GM12878 (cell line): ENCODE measurements at places on chromosomes 7 and 10. TPM values are rescaled to one million over a fixed set of nuclear protein-coding genes. Genes with fewer than 3 reads are reported as not detected.

DNA sequence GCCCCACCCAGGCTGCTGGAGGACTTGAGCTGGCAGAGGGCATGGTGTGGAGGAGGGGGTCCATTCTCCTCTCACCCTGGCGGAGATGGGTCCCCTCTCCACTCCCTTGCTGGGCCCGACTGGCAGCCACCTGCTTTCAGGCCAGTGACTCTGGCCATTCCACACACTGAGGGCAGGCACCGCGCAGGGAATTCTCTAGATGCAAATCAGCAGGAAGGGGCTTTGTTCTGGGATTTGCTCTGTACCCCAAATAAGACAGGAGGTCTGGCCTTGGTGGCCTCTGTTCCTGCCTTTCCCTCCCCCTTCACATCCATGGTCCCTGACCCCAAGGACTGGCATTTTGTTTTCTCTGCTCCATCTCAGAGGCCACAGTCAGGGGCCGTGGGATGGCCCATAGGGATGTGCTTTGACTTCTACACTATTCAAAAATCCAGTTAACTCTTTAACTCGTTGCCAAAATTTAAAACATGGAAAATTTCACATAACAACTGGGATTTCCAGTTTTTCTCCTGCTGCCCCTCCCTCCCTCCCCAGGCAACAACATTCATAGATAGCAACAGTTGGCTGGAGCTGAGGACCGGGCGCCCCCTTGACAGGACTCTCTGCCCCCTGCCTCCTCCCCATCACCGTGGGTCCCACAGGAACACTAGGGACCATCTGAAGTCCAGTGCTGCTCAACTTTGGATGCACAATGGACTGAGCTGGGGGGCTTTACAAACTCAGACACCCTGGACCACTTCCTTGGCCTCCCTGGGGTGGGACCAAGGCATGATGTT lies 33.9 kb downstream of the PPIF start:
- no peak overlapping the region for H3K4me3 ChIP-seq
- H3K36me3 ChIP-seq, result no peaks in the 10 kb centered on the region
- H3K27me3 ChIP-seq, result no peaks in the 10 kb centered on the region
- H3K4me1 ChIP-seq, result no peaks in the 10 kb centered on the region

GRCh38 chr7:37832194-37832593 lies 16.2 kb upstream of the NME8 start:
- H3K36me3 ChIP-seq, result no peaks in the 10 kb centered on the region
- H3K27ac ChIP-seq, result no peak overlapping the region
- H3K4me1 ChIP-seq, result peaks cover 4% of the 10 kb centered on the region; the same call in 1 of the 2 replicates
- no peaks in the 10 kb centered on the region for H3K27me3 ChIP-seq
- no peak for DNase-seq

GRCh38 chr7:69864274-69864673 lies 266.0 kb downstream of the AUTS2 start:
- H3K27ac ChIP-seq, result no peak overlapping the region
- no peak overlapping the region for H3K4me3 ChIP-seq
- no peaks in the 10 kb centered on the region for H3K36me3 ChIP-seq
- peaks cover 15% of the 10 kb centered on the region; the same call in 1 of the 2 replicates for H3K4me1 ChIP-seq
- DNase-seq, result no peak

DNA sequence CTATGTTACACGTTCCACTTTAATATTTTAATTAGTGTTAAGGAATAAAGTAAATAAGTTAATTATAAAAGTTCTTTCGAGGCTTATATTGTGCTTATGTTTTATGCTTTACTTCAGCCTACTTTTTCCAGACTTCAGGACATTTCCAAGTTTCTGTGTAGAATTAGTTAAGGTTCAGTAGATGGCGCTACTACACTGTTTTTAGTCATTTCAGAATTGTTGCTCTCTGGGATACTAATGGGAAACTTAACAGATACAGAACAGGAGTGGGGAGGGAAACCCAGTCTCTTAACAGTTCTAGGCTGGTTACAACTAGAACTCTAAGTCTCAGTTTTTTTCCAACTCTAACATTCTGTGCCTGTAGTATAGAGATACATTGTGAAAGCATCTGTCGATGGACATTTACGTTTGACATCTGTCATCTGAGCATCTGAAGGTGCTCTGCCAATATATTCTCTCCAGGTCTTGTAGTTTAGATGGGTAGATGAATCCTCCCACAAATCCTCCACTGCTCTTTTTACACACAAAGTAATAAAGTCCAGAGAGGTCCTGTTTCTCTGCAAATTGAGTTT lies 56.8 kb upstream of the FAM171A1 start:
- no peak overlapping the region for H3K27ac ChIP-seq
- DNase-seq, result no peak
- no peak overlapping the region for H3K4me3 ChIP-seq
- no peaks in the 10 kb centered on the region for H3K36me3 ChIP-seq

DNA sequence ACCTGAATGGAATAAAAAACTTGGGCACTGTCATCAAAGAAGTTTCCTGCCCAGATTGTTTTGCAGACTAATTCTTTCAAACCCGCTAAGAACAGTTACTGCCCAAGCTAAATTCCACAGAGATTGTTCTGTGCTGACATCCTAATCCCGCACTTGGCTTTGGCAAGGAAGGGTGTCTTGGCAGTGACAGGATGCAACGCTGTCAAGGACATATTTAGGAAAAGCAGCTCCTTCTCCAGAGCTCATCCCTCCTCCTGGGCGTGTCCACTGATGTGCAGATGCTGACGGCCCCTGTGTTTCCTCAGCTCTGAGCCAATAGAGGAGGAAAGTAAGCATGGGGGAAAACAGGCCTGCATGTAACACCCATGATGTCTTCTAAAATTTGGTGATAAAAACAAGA lies 74.2 kb downstream of the EEPD1 start:
- no peaks in the 10 kb centered on the region for H3K4me1 ChIP-seq
- no peaks in the 10 kb centered on the region for H3K27me3 ChIP-seq
- no peaks in the 10 kb centered on the region for H3K36me3 ChIP-seq
- no peak for DNase-seq
- H3K27ac ChIP-seq, result no peak overlapping the region

DNA sequence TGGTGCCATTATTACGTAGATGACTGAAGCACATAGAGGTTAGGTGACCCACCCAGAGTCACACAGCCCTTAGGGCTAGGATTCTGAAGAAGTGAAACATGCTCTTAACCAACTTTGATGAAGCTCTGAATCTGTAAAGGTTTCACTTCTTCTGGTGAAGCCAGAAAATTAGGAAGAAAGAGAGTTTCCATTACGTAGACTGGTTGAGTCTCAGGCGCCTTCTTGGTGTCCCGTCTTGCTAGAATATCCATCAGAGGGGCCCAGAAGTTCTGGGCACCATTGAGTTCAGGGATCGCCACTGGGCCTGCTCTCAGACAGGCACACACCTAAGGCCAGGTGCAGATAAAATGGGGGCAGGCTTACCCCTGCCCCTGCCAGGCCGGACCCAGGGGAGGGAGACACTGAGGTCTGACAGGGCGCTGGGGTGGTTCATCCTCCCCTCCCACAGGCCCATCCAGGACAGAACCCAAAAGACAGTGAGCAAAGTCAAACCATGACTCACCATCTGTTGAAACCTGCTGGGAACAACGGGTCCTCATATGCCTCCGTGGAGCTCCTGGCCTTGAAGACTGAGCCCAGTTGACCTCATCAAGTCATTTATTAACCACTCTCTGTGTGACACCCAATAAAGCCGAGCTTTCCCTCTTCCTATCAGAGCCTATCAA lies 33.2 kb downstream of the DRGX start:
- H3K27me3 ChIP-seq, result no peaks in the 10 kb centered on the region
- no peak overlapping the region for H3K4me3 ChIP-seq
- no peaks in the 10 kb centered on the region for H3K36me3 ChIP-seq
- no peak overlapping the region; the same call in 1 of the 2 replicates for H3K27ac ChIP-seq
- H3K4me1 ChIP-seq, result peaks cover 16% of the 10 kb centered on the region
- DNase-seq, result peak; percentile 69

- no peak for DNase-seq
- no peak overlapping the region for H3K27ac ChIP-seq
- peaks cover 29% of the 10 kb centered on the region for H3K4me1 ChIP-seq
- no peaks in the 10 kb centered on the region for H3K36me3 ChIP-seq
- H3K27me3 ChIP-seq, result peaks cover 4% of the 10 kb centered on the region; the same call in 1 of the 2 replicates
Measured at GRCh38 chr7:100173806-100174495, 3.2 kb downstream of the GPC2 start.

DNA sequence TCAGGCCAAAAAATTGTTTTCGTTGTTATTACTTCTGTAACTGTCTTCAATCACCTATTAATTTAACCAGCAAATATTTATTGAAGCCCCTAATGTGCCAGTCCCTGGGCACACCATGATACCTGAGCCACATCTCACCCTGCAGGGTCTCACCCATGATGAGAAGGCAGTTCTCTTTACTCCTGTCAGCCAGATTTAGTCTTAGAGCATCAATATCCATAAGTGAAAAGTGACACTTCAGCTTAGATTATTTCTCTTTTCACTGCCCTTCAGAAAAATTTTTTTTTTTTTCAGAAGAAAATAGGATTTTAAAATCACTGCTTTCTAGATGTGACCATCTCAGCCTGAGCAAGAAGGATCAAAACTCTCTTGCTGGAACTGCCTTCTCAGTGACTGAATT lies 258.6 kb upstream of the NFE2L3 start:
- no peak overlapping the region for H3K4me3 ChIP-seq
- H3K4me1 ChIP-seq, result peaks cover 29% of the 10 kb centered on the region
- H3K36me3 ChIP-seq, result no peaks in the 10 kb centered on the region
- peak overlapping the region; percentile 77 for H3K27ac ChIP-seq
- DNase-seq, result no peak

DNA sequence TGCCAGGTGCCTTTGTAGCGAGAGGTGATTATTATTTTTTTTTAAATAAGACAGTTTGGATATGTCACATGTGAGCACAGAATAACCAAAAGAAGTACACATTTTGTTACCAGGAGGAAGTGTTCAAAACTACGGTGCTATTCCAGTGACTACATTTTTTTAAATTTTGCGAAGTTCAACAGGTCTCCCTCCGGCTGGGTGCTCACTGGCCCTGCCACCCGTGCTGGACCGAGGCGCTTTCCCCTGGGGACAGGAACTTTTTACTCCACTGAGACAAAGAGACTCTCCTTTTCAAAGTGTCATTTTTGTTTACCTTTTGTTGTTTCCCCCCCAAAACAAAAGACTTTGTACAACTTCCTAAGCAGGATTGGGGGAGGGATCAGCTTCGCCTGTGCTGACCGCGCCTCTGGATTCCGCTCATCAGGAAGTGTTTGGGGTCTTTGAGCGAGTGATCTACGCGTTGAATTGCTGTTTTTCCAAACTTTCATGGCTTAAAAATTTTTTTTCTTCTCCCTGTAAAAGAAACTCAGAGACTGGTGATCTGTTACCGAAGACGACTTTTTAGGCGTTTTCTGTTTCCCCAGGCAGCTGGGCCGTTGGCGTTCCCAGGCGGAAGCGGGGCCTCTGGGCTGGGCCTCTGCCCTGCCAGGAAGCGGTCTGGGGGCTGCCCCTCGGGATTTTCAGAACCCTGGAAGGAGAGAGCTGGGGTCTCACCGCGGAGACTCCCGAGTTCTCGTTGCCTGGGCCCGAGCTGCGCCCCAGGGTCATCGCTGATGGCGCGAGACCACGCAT lies 7.2 kb downstream of the EN2 start:
- H3K36me3 ChIP-seq, result no peaks in the 10 kb centered on the region
- no peak overlapping the region for H3K4me3 ChIP-seq
- H3K27ac ChIP-seq, result no peak overlapping the region
- peaks cover 58% of the 10 kb centered on the region for H3K27me3 ChIP-seq

- no peaks in the 10 kb centered on the region for H3K4me1 ChIP-seq
- no peaks in the 10 kb centered on the region for H3K27me3 ChIP-seq
- DNase-seq, result no peak
- no peak overlapping the region for H3K27ac ChIP-seq
Measured at GRCh38 chr10:76149182-76149581, 717.8 kb downstream of the LRMDA start.

DNA sequence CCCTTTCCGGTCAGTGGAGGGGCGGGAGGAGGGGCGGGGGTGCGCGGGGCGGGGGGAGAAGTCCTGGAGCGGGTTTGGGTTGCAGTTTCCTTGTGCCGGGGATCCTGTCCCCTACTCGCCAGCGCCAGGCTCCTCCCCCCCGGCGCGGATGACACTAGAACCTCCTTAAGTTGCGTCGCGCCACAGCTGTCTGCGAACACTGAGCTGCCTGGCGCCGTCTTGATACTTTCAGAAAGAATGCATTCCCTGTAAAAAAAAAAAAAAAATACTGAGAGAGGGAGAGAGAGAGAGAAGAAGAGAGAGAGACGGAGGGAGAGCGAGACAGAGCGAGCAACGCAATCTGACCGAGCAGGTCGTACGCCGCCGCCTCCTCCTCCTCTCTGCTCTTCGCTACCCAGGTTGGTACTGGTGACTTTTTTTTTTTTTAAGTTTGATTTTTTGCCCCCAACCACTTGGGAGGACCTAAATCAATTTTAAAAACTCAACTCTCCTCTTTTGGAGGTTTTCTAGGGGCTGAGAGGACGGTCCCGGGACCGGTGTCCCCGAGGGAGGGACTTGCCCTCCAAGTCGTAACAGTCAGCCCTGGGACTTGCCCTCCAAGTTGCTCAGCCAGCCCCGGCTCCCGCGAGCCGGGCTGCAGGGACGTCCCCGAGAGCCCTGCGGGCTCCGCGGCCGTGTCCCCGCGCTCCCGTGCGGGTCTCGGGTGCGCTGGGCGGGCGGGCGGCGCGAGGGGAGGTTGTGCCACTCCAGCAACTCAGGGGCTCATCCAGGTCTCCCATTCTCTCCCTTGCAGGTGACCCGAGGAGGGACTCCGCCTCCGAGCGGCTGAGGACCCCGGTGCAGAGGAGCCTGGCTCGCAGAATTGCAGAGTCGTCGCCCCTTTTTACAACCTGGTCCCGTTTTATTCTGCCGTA lies at the start of gene GATA3:
TSS of gene GATA3 (plus strand) at position 195 of the 914 bp plus-strand sequence. CDS start 968 bp downstream, outside the sequence.
- H3K27ac ChIP-seq, result no peak within 1 kb of the TSS
- H3K27me3 ChIP-seq, result peaks cover 7% of the 10 kb centered on the region; the same call in 1 of the 2 replicates
- H3K4me1 ChIP-seq, result peaks cover 2% of the 10 kb centered on the region; the same call in 1 of the 2 replicates

DNA sequence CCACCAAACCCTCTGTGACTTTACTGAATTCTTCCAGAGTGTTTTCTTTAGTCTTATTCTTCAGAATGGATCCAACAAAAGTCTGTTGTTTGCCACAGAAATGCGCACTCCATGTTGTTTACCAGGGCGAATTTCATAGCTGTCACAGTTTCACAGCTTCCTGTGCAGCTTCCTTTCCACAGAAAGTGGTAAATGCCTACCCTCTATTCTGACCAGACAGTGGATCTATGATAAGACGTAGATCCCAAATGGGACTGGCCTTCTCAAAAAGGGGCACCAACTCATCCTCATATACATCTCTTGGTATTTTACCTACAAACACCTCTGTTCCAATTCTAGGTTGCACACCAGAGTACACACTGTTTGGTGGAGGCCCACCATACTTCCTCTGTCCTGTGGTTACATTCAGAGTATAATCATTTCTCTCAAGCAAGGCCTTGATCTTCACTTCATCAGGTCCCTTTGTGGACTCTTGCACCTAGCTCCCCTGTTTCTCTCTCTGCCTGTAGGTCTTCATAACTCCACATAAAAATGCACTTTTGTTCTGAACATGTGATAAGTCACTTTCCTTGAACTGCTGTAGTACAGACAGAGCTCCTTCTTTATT lies 91.7 kb downstream of the MLLT10 start:
- no peak overlapping the region for H3K27ac ChIP-seq
- H3K27me3 ChIP-seq, result no peaks in the 10 kb centered on the region
- no peak overlapping the region for H3K4me3 ChIP-seq
- H3K36me3 ChIP-seq, result peaks cover 7% of the 10 kb centered on the region; the same call in 1 of the 2 replicates

- H3K27me3 ChIP-seq, result peaks cover 1% of the 10 kb centered on the region; the same call in 1 of the 2 replicates
- peak; percentile 44 for DNase-seq
- H3K36me3 ChIP-seq, result no peaks in the 10 kb centered on the region
- H3K27ac ChIP-seq, result no peak overlapping the region
- no peak overlapping the region for H3K4me3 ChIP-seq
Measured at GRCh38 chr7:105924945-105925344, 38.1 kb upstream of the CDHR3 start.

The COL28A1 gene
- total RNA-seq, result not detected in 2 replicates

The EXOC6 gene
- total RNA-seq, result 12.9 TPM in 2 replicates

The CYP2C9 gene
- total RNA-seq, result 0.23 and 0.40 TPM in 2 replicates

The A1CF gene
- 0.08 and 0.10 TPM in 2 replicates for total RNA-seq

The OR2A5 gene
- total RNA-seq, result not detected in 2 replicates

The OPALIN gene
- not detected in 2 replicates for total RNA-seq

The DDX56 gene
- 86.3 and 92.4 TPM in 2 replicates for total RNA-seq
